NCI-H2081 (cell line): ENCODE measurements at places on chromosomes 3 and 15.

GRCh38 chr15:80562846-80563245 lies 132.3 kb upstream of the ABHD17C start:
- no peak for DNase-seq

- no peak for DNase-seq
These were observed 274.1 kb downstream of the OTOL1 start for GRCh38 chr3:161770484-161771386.

GRCh38 chr3:180680097-180680430 lies 775 bp upstream of the CCDC39 start:
- peak; percentile 89 for DNase-seq

DNA sequence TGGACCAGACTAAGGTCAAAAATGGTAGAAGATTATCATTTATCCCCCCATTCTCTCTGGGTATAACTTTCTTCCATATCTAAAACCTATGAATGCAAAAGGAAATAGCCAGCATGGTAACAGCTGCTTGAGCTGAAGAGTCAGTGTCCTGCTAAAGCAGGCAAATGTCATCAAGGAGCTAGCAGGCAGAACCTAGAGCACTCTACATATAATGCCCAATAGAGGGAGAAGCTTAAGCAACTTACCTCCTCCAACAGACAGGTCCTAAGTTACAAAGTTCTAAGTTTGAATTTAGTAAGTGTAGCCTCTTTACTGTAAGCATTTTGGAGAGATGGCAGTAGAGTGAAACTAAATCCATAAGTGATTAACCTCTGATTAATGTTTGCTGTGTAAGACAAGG lies 7.7 kb downstream of the RAF1 start:
- DNase-seq, result no peak

GRCh38 chr3:100210772-100211135 lies 50.0 kb upstream of the TBC1D23 start:
- peak; percentile 70 for DNase-seq

DNA sequence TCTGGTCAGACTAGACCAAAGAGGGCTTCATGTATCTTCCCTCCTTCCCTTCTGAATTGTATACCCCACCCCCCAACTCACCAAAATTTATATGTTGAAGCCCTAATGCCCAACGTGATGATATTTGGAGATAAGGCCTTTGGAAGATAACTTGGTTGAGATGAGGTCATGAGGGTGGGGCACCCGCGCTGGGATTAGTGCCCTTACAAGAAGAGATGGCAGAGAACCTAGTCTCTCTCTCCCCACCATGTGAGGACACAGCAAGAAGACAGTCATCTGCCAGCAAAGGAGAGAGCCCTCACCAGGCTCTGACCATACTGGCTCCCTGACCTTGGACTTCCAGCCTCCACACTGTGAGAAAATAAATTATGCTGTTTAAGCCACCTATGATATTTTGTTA lies 13.5 kb downstream of the PLCD1 start:
- DNase-seq, result no peak

GRCh38 chr15:62573876-62574275 lies 408.8 kb upstream of the C2CD4B start:
- DNase-seq, result no peak

GRCh38 chr3:13536432-13536831 lies 12.5 kb upstream of the FBLN2 start:
- DNase-seq, result no peak

- DNase-seq, result no peak
These were observed 39.7 kb downstream of the ARHGEF3 start for GRCh38 chr3:56761887-56762651.

DNA sequence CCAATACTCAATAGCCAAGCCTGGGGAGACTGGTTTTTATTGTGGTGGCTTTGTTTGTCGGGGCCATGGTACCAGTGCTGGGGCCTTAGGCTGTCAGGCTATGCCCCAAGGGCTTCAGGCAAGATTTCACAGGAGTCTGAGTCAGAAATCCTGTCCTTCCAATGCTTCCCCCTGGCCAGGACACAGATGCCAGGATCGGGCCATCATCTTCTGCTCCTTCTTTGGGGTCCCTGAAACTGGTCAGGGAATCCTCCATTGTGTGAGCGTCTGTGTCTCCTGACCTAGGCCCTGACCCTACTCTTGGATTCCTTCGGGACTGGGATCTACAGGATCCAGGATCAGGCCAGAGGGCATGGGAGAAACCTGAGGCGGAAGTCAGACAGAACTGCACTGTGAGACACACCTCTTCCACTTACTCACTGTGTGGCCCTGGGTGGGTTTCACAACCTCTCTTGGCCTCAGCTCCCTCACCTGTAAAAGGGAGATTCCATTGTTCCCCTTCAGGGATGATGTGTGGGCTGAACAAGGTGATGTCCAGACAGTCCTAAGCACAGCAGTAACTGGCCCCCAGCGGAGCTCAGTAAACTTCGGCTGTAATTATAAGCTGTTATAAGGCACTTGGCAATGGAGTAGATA lies 292.7 kb downstream of the UACA start:
- DNase-seq, result no peak

DNA sequence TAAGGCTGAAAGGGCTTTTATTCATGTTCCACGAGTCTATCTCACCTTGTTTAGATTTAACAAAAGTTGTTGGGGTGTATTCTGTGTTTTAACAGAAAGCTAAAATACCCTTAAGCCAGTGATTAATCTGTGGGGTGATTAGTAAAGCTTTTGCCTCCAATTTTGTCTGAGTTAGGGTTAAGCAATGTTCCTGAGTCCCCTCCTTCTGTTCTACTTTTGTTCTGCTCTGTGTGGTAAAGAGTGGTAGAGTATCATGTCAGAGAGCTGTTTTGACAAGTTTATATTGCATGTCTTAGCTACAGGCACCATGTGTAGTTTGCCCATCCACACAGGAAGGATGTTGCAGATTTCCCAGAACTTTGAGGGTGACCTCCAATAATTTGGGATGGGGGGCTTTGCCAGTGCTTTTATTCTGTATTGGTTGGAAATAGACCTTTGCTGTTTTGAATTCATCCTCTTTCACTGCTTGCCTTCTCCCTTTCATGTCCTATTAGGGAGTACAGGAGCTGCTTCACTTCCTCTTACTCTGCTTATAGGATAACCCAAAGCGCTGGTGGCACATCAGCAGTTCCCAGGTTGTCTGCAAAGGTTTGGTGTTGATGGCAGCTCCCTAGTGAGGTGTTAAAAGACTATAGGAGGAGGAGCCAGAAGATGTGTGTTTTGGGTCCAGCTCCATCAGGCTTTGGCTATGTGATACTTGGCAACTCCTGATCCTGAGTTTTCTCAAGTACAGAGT lies 7.4 kb downstream of the PDE8A start:
- no peak for DNase-seq

DNA sequence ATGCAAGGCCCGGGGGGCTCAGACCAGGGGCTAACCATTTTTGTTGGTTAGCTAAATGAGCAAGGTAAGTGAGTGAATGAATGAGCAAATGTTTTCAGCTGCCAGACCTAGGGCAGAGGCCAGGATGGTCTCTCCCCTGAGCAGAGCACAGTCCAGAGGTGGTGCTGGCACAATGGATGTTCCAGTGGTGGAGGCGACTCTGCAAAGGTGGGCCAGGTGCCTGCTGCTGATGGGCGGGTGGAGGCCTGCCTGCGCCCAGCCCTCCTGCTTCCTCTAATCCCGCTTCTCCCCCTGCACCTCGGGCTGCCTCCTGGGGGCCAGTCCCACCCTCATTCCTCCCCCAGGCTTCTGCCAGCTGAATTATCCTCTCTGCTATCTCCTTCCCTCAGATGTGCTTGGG lies 112.8 kb downstream of the WNT7A start:
- no peak for DNase-seq

DNA sequence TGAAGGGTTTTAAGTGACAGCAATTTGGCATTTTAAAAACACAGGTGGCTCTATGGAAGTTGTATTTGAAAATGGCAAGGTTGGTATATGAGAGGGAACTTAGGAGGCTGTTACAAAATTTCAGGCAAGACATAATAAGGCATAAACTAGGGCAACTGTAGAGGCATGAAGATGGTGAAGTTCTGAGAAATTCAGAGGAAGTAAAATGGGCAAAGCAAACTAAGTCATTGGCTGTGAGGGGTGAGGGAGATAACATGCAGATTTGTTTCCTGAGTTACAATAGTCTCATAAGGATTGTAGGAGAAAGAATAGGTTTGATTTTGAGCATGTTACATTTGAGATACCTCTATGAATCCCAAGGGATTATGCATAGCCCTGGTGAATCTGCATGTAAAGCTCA lies 302.9 kb upstream of the ARHGEF26 start:
- DNase-seq, result no peak

DNA sequence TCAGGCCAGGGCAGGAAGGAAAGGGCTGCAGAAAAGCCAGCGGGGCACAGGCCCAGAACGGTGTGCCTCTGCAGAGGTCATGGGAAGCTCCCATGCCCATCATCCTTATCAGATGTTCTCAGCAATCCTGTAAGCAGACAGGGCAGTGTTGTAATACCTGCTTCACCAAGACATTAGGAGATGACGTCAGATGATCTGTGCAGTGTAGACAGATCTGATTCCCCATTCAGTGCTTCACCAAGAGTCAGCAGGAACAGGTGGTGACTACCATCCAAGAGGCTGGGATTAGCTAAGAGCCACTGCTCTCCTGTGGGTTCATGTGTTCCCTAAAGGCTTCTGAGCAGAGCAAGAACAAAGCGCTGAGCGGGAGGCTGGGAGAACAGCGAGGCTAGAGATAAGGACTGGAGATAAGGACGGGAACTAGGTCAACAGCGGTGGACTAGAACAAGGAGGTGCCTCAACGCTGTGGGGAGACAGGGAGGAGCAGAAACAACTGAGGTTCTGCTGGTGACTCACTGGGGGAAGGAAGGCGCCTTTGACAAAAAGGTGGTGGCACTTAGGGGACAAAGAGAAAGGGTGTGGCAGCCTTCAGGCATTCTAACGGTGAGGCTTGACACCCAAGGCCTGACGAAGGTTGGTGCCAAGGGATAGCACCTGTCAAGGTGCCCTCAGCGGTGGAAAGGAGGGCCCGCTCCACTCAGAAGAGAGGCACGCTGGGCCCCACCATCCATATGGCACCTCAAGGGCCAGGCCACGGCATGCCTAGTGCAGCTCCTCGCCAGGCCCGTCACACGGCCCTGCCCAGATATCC lies 28.4 kb downstream of the CCDC12 start:
- no peak for DNase-seq

GRCh38 chr3:54983266-54984099 lies 55.6 kb upstream of the LRTM1 start:
- no peak for DNase-seq

- DNase-seq, result no peak
These were observed 57.1 kb downstream of the AAGAB start for GRCh38 chr15:67197364-67197695.

- DNase-seq, result no peak
These were observed 696.6 kb upstream of the NAALADL2 start for GRCh38 chr3:174162550-174162949.

- DNase-seq, result no peak
These were observed 12.6 kb upstream of the RNU6-1 start for GRCh38 chr15:67852418-67852817.

- DNase-seq, result no peak
These were observed 256.3 kb downstream of the TIGIT start for GRCh38 chr3:114550165-114550564.

DNA sequence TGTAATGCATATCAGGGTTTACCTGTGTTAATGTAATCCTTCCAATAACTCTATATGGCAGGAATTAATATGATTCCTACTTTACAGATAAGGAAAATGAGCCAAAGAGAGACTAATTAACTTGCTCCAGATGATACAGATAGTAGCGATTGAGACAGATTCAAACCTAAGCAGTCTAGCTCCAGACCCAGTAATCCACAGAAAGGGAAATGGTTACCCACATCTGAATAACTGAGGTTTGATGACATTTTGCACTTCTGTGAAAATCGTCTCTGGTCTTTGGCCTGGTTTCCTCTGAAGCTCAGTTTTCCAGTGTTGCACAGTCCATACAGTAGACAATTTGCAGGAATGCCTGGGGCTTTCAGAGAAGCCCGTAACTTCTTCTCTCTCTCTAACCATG lies 177.1 kb upstream of the UMPS start:
- DNase-seq, result no peak

- DNase-seq, result no peak
These were observed 20.5 kb upstream of the ATP10A start for GRCh38 chr15:25883463-25884259.

DNA sequence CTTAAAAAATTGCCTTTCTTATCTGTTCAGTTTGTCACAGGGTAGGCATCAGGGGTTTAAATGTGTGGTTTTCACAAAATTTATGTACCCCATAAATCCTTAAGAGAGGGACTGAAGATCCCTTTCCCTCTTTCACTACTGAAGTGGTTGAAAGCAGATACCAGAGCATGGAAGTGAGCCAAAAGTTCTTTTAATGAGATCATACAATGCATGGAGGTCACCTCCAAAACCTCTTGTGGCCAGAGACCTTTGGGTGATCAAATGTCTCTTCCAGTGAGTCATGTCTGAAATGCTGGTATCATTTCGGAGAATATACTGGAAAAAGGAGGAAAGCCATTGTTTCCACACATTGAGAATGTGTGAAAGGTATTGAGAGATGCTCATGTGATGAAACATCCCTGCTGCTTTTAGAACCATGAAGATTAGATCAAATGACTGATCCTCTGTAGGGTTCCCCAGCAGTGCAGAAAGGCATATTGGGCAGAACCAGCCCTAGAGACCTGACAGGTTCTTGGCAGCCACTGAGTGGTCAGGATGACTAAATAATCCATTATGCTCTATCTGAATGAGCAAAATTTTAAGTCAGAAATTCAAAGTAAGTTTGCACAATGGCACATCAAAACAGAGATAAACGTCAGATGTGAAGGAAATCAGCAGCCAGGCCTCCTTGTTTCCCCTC lies 165.8 kb upstream of the SLC2A2 start:
- DNase-seq, result no peak

- DNase-seq, result no peak
These were observed 2.2 kb upstream of the SLC12A8 start for GRCh38 chr3:125214738-125215137.

DNA sequence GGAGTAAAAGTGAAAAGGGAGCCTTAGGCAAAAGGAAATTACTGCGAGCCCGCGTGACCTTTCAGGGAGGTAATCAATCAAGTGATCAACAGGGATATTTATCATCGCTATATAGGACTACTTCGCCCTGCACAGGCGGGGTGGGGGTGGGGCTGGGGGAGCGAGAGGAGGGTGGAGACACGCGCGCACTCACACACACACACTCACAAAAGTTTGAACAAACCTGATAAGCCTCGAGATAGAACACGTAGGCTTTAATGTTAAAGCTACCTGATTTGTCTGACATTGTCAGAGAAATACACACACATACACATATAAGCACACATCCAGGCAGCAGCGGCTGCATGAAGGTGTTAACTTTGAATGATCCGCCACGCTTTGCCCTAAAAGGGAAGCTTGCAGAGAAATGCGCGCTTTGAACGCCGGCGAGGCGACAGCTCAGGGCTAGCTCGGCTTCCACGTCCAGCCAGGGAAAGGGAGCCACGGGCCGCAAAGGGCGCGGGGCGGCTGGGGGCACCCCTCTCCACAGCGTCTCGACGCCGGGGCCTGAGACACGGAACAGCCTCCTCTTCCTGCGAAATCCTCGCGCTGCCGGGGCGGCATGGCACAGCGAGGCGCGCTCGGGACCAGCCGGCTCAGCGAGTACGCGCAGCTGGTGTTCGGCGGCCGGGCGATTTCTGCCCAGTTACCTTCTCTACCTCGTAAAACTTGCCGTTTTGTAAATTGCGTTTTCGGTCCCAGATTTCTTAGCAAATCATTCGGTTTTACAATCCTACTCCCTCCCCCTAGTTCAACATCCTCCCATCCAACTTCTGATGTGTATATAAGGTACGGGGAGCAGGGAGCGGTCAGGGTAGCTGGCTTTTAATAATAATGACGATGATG lies 4.8 kb upstream of the MECOM start:
- DNase-seq, result peak; percentile 79
